ENCODE measurements at places on chromosomes 5 and 9.

- no peak for DNase-seq
These were observed 92.1 kb upstream of the PHYKPL start for GRCh38 chr5:178324481-178325310.

- no peak for DNase-seq
These were observed 159.6 kb downstream of the TLE4 start for GRCh38 chr9:79731171-79731890.

- DNase-seq, result no peak
These were observed 2.5 kb downstream of the ISCA1 start for GRCh38 chr9:86279839-86280238.

- DNase-seq, result no peak
These were observed 24.0 kb downstream of the PTGES2 start for GRCh38 chr9:128103589-128103962.

- no peak for DNase-seq
These were observed 30.4 kb upstream of the IER5L start for GRCh38 chr9:129208207-129209032.

DNA sequence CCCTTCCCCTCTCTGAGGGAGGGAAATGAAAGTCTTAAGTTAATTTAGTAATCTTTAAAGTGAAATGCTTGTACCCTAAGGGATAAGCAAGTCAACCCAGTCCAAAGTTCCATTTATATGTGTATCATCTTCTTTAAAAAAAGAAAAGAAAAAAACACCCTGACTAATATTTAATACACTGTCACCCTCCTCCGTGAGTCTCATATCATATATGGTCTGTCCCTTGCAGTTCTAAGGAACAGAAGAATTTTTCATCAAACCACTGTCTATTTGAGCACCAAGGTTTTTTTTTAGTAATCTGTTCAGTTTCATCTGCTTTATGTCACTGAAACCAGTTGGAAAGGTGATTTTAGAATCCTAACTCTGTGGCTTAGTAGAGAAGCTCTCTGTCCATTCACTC is 15.2 kb downstream of the TNIP1 start:
- no peak for DNase-seq
